IMR-90 (cell line): ENCODE measurements at places on chromosomes 7 and 10. TPM values are rescaled to one million over a fixed set of nuclear protein-coding genes. Genes with fewer than 3 reads are reported as not detected.
A peak's percentile ranks its signal among the peaks of the same experiment; 100 is the strongest.

- no peaks in the 10 kb centered on the region for H3K36me3 ChIP-seq
- H3K27ac ChIP-seq, result peak overlapping the region; percentile 65
- no peaks in the 10 kb centered on the region for H3K27me3 ChIP-seq
- peaks cover 6% of the 10 kb centered on the region for H3K4me1 ChIP-seq
Measured at GRCh38 chr7:80088705-80089104, 45.9 kb upstream of the GNAI1 start.

- no peaks in the 10 kb centered on the region for H3K27me3 ChIP-seq
- no peaks in the 10 kb centered on the region for H3K4me1 ChIP-seq
- H3K27ac ChIP-seq, result no peak overlapping the region
- no peak for DNase-seq
Measured at GRCh38 chr10:116418389-116418788, 9.3 kb upstream of the PNLIPRP3 start.

DNA sequence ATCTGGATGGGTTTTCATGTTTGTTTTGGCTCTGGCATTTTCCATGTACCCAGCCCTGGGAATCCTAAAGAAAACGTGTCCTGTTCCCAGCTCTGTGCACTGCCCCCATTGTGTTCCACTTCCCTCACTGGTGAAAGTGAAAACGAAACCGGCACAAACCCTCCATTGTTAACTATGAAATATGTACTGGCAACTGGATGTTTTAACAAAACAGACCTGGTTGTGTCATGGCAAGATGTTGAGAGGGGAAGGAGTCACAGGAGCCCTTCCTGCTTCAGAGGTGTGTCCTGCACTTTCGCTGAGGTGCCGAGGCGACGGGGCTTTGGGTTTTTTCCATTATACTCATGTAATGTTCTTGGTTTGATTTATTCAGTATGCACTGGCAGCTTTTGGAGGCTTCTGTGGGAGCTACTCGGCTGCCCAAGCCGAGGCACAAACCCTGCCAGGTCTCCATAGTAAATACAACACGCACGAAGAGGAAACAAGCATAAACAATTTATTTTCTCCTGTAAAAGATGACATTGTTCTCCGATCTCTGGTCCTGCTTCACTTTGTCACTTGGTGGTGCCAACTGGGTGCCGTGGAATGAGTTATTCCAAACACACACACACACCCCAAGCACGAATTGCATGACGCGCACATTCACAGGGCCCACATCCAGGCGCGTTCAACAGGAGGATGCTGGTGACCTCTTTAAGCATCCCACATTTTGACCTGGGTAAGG lies 118.2 kb downstream of the CDK6 start:
- H3K27ac ChIP-seq, result peak overlapping the region; percentile 42
- peaks cover 18% of the 10 kb centered on the region for H3K36me3 ChIP-seq
- no peak overlapping the region for H3K4me3 ChIP-seq
- DNase-seq, result peak; percentile 57
- H3K27me3 ChIP-seq, result no peaks in the 10 kb centered on the region

- no peak overlapping the region for H3K4me3 ChIP-seq
- DNase-seq, result no peak
- no peaks in the 10 kb centered on the region for H3K27me3 ChIP-seq
- no peaks in the 10 kb centered on the region for H3K4me1 ChIP-seq
Measured at GRCh38 chr7:141874787-141875186, 33.5 kb upstream of the PRSS37 start.

DNA sequence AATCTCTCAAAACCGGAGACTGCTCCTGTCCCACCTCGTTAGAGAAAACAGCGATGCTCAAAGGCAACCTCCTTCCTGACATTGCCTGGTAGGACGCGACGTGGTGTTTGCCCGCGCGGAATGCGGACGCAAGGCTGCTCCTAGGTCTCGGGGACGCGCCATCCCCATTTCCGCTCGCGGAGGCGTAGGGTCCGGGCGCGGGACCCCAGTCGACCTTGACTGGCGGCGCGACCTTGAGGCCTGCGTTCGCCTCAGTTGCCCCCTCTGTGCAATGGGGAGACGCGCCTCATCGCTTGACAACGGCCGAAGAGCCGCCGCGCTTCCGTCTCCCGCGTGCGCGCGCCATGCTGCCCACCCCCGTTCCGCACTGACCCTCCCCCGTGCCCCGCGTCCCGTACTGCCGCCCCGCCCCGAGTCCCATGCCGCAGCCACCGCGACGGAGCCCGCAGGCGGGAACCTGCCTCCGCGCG lies 412 bp upstream of the PPIA start:
- H3K4me1 ChIP-seq, result peaks cover 5% of the 10 kb centered on the region
- peaks cover 16% of the 10 kb centered on the region for H3K36me3 ChIP-seq
- peak overlapping the region; percentile 83 for H3K4me3 ChIP-seq
- no peaks in the 10 kb centered on the region for H3K27me3 ChIP-seq
- H3K27ac ChIP-seq, result peak overlapping the region; percentile 90

AGBL3 gene
- 0.16 and 0.65 TPM in 2 replicates for polyA plus RNA-seq
